Stimulated activated CD4-positive, alpha-beta T cell treated with anti-CD3 and anti-CD28 coated beads, Interleukin-1b, Interleukin-23, amount 100 ng/mL, for 24 hours (primary cell): ENCODE measurements at places on chromosomes 7 and 10.
A peak's percentile ranks its signal among the peaks of the same experiment; 100 is the strongest.

DNA sequence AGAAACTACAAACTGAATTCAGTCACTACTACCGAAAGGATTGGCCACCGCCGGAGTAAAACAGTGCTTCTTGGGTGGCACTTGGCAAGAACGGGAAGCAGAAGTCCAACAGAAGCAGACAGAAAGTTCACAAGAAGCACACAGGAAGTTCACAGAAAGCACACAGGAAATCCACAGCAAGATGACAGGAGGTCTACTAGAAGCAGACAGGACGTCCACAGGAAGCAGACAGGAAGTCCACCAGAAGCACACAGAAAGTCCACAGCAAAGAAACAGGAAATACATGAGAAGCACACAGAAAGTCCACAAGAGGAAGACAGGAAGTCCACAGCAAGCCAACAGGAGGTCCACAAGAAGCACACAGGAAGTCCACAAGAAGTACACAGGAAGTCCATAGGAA is 399.2 kb upstream of the AUTS2 start:
- no peak for DNase-seq

GRCh38 chr7:44191171-44191570 is 1.9 kb upstream of the GCK start:
- no peak for DNase-seq

DNA sequence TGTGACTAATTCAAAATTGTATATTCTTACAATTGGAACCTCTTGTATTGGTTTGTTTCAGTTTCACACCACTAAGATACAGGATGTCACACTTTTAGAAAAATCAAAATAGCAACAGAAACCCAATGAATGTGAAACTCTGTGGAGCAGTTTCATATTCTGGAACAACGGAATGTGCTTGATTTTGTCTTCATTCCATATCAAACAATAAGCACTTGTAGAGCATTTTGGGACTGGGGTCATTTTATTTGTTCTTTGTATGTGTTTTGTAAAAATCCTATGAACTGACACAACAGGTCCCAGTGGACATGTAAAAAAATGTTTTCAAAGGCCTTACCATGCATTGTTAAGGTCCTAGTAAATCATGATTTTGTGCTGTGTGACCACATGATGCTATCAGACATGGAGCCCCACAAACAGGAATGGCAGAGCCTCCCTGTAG is 123.1 kb downstream of the DKK1 start:
- DNase-seq, result no peak

DNA sequence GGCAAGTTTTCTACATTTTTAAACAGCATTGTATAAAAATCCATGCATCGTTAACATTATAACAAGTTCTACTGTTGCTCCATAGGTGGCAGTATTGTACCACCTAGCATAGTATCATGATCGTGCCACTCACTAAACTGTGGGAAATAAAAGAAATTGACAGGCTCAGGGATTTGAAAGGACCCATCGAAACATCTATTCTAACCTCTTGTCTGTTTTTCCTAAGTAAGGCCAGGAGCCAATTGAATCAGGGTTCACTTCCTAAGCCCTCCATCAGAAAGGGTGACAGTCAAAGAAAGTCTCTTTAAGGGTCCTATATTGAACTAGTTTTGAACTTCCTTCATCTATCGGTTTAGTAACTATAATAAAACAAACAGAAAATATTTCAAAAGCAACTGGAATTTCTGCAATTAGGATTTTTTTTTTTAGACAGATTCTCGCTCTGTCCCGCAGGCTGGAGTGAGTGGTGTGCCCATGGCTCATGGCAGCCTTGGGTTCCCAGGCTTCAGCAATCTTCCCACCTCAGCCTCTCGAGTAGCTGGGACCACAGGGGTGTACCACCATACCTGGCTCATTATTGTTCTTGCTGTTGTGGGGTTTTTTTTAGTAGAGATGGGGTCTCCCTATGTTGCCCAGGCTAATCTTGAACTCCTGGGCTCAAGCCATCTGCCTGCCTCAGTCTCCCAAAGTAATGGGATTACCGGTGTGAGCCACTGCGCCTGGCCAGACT is 9.4 kb downstream of the HACD1 start:
- DNase-seq, result no peak

GRCh38 chr10:36188080-36188453 is 546.0 kb upstream of the FZD8 start:
- DNase-seq, result no peak

DNA sequence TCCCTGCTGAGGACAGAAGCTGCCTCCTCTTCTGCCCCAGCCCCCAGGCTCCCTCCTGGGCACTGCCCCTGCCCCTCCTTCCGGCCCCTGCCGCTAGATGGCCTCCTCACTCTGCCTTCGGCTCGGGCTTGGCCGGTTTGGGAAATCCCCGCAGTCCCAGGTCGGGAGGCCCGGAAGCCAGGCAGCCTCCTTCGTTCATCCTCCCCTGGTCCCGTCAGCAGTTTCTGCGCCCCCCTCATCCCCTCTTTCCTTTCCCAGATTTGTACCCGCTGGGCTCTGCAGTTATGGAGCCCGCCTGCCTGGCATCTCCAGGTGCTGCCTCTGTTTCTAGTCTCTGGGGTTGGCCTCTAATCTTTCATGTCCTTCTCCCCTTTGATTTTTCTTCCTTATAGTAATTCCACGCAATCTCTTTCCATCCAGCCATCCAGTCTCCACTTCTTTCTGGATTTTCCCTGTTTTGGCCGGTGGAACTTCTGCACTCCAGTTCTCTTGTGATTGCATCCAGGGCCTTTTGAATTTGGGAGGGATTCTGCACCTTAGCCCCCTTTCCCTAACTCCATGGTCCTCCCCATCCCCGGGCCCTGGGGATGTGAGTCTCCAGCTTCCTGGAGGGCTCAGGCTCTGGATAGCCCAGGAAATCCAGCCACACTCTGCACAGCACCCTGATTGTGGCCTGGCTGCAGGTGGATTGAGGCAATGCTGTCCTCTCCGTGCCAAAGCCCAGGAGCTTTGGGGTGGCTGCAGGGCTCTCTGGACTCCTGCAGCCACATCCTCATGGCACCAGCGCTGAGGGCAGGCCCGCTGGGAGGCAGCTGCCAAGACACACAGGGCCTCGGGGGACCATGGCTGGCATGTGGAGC is 3.3 kb upstream of the SHH start:
- DNase-seq, result peak; percentile 71

- DNase-seq, result no peak
Observed at GRCh38 chr10:97452352-97452751, 6.4 kb downstream of the ZDHHC16 start.

GRCh38 chr7:17274551-17275245 is 23.8 kb upstream of the AHR start:
- no peak for DNase-seq

DNA sequence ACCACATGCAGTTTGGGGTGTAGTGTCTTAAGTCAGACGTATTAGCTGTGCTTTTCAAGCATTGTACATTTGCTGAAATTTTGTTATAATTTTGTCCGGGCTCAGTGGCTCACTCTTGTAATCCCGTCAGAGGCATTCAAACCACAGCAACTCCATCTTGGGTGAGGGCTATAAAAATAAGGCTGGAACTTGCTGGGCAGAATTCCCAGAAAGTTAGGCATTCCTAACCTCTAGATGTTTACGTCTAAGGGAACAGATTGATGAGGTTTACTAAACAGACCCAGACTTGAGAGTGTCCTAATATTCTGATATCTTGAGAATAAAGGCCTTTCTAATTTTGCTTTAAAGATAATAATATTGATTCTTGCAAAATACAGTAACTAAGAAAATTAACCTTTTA is 957.8 kb downstream of the NXPH1 start:
- no peak for DNase-seq

- no peak for DNase-seq
Observed at GRCh38 chr7:124643311-124643811, 122.2 kb downstream of the GPR37 start.

- DNase-seq, result no peak
Observed at GRCh38 chr10:126216632-126216961, 171.7 kb downstream of the ADAM12 start.

- DNase-seq, result no peak
Observed at GRCh38 chr7:27547401-27547800, 115.3 kb downstream of the HIBADH start.

DNA sequence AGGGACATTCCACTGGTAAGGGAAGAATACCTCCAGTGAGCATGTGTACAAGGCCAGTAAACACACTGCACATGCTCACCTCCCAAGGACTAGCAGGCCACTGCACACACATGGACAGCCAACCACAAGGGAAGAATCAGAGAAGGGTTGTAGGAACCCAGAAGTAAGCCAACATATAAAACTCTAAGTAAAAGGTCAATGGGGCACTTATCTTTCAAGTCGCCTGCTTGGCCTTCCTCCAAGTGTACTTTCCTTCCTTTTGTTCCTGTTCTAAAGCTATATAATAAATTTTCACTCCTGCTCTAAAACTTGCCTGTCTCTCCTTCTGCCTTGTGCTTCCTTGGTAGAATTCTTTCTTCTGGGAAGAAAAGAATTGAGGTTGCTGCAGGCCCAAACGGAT is 33.0 kb downstream of the ORC5 start:
- DNase-seq, result no peak

- DNase-seq, result no peak
Observed at GRCh38 chr7:44080686-44081265, 1.6 kb downstream of the POLM start.

DNA sequence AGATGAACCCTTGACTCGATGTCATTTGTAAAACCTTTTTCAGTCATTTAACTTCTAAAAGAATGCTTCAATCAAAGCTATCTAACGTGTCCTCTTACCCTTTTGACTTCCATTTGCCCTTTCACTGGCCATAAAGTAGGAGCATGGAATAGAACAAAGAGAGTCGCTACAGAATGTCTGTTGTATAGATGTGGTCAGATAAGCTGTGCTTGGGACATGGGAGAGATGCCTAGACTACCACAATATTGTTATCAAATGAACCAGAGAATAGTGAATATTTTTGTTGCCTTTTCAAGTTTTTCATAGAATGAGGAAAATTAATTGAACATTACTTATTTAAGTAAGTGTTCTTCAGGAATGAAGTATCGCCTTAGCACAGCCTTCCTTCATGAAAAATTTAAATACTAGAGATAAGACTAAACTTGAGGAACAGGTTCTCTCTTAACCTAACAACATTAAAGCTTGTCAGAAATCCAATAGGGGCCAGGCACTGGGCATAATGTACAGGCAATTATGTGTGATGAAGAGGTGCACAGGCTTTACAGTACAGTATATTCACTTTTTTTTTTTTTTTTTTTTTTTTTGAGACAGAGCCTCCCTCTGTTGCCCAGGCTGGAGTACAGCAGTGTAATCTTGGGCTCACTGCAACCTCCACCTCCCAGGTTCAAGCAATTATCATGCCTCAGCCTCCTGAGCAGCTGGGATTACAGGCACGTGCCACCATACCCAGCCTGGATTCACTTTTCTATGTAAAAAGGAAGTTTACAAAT is 7.5 kb upstream of the KMT2E start:
- DNase-seq, result no peak

GRCh38 chr10:43046288-43046991 is 30.4 kb upstream of the RET start:
- DNase-seq, result no peak

- DNase-seq, result no peak
Observed at GRCh38 chr7:116490351-116490750, 9.2 kb upstream of the CAV2 start.

DNA sequence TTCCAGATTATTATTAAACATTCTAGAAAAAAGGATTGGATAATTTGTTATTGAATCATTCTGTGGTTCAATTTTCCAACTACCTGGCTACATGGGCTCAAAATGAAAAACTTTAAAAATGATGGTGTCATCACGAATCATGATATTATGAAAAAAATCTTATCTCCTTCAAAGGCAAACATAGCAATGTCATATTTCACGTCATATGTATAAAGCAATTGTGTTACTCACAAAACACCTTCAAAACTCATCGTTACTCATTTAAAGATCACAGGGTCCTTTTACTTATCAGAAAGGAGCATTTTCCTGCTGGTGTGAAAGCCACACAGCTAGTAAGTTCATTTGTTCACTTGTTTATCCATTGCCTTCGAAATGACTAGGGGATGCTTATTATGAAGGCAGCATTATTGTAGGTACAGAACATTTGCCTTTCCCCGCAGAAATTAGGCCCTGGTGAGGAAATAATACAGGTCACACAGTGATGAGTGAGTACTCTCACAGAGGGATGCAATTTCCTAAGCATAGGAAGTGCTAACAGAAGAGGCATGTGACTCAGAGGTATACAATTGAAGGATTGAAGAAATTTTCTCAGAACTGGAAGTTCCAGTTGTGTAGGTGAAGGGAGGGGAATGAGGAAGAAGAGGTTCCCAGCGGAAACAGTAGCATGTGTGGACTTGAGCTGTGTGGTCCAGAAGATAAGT is 478.7 kb downstream of the INHBA start:
- DNase-seq, result no peak

- DNase-seq, result no peak
Observed at GRCh38 chr7:45451342-45452035, 122.7 kb upstream of the ADCY1 start.

DNA sequence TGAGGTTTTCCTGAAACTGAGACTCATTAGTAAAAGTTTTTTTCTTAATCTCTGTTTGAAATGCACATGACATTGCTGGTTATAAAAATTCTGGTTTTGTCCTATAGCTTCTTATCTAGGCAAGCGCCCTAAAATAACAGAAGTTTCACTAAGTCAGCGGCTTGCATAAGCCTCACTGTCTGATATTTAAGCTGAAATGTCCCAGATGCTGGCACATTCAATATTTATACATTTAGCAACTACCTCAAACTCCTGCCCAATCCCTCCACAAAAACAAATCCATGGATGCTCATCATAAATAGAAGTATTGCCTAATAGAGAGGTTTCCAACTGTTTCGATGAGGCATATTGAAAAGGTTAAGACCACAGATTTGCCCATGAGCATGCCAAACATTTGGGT is 83.1 kb upstream of the EGR2 start:
- no peak for DNase-seq

DNA sequence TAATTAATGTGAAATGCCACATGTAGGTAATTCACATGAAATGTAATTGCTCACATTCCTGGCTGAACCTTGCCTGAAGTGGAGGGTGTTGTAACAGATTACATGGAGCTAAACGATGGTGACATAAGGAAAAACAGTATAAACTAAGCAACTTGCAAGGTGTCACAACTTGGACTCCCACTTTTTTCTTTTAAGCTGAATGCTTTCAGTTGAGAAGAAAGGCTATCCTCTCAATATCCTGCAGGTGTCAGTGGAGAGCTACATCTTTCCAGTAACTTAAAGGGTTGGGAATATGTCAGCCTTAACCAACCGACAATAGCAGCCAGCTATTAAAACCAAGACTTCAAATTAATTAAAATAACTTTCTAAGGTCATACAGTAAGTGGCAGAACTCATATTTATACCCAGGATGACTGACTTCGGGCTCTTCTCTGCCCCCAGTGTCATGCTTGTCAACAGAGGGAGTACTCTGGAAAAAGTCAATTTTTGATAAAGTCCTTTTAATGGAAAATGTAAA is 33.7 kb downstream of the NRBF2 start:
- no peak for DNase-seq
